ENCODE measurements at places on chromosomes 6 and 20.

DNA sequence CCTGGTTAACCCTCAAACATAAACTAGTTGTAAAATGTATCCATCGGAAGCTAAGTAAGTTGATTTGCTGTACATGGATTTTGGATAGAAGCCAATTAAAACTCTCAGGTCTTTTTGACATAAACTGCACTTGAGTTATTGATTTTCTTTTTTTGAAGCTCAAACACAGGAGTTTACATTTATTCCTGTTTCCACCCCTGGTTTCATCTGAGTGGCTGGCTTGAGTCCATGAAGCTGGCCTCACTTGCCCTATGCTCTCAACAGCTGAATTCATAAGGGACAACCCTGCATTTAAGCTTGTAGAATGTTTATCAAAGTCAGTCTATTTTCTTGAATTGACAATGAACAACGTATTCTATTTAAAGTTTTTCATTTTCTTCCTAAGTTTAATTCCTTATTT is 58.1 kb upstream of the PLEKHG1 start:
- H3K36me3 ChIP-seq, result no peaks in the 10 kb centered on the region
- H3K4me1 ChIP-seq, result no peaks in the 10 kb centered on the region
- DNase-seq, result no peak
- H3K27me3 ChIP-seq, result no peaks in the 10 kb centered on the region

GRCh38 chr6:45493761-45494160 is 116.0 kb upstream of the SUPT3H start:
- H3K36me3 ChIP-seq, result no peaks in the 10 kb centered on the region
- H3K4me1 ChIP-seq, result peaks cover 24% of the 10 kb centered on the region
- H3K4me3 ChIP-seq, result no peak overlapping the region
- no peak for DNase-seq
- no peaks in the 10 kb centered on the region for H3K27me3 ChIP-seq

GRCh38 chr20:5442101-5442500 is 125.3 kb upstream of the PROKR2 start:
- H3K4me1 ChIP-seq, result no peaks in the 10 kb centered on the region
- no peak overlapping the region for H3K4me3 ChIP-seq
- H3K27me3 ChIP-seq, result no peaks in the 10 kb centered on the region
- H3K27ac ChIP-seq, result no peak overlapping the region
- H3K36me3 ChIP-seq, result no peaks in the 10 kb centered on the region

DNA sequence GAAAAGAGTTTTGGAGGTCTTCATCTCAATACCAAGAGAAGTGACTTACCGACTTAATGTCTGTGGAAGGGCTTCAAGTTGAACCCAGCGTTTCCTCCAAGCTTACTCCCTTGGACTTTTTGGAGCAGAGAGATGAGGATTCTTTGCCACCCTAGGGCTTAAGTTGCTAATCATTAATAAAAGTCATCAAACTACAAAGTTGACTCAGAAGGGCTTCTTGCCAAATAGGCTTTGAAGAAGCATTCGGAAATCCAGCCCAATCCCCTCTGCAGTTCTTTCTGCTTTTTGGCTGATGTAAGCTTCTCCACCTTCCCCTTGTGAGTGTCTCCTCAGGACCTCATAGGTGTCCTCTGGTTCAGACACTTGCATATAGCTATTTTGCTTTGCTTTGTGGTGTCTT is at the start of gene SLC17A3:
TSS of gene SLC17A3 (minus strand) at position 126 of the 400 bp plus-strand sequence. CDS start 5,856 bp downstream, outside the sequence.
- H3K4me1 ChIP-seq, result no peaks in the 10 kb centered on the region
- no peak within 1 kb of the TSS for H3K4me3 ChIP-seq
- no peaks in the 10 kb centered on the region for H3K36me3 ChIP-seq
- H3K27me3 ChIP-seq, result no peaks in the 10 kb centered on the region

DNA sequence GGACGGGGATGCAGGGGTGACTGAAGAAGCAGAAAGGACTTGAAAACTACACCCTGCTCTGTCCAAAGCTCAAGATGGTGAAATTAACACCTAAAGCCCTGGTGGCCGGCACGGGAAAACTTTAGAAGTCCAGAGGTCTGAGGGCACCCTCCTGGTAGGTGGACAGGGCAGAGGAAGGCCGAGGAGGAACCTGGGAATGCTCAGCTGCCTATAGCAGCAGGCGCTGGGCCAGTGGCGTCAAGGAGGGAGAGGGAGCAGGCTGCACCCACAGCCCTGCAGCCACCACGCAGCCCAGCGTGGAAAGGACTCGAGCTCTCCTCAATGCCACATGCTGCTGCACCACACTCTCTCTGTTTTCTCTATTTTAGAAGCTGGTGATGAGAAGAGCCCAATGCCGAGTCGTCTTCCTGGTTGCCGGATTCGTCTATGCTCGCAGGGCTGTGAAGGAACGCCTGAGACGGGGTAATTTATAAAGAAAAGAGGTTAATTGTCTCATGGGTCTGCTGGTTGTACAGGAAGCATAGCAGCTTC is 248.3 kb upstream of the AFDN start:
- peaks cover under 1% of the 10 kb centered on the region for H3K4me1 ChIP-seq
- H3K36me3 ChIP-seq, result no peaks in the 10 kb centered on the region
- H3K27me3 ChIP-seq, result no peaks in the 10 kb centered on the region
- H3K27ac ChIP-seq, result no peak overlapping the region
- H3K4me3 ChIP-seq, result no peak overlapping the region

GRCh38 chr6:101545191-101545590 is 151.7 kb downstream of the GRIK2 start:
- H3K4me3 ChIP-seq, result no peak overlapping the region
- H3K27ac ChIP-seq, result no peak overlapping the region
- no peaks in the 10 kb centered on the region for H3K36me3 ChIP-seq
- H3K4me1 ChIP-seq, result no peaks in the 10 kb centered on the region

DNA sequence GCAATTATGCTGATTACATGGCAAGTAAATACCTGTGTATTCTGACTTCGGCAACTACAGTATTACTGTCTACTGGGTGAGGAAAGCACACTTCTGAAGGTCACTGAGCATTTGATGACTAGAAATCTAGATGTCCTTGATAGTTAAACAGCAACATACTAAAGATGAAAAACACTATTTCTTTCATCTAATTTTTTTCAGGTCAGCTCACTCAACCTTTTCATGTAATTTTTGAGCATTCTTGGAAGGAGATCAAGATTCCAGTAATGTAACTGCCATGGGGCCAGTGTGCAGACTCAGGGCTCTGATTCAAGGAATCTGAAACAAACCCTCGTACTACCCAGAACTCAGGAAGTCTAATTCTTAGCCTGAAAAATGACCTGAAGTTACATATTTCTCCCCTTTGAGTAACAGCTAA is 222.6 kb upstream of the TAB2 start:
- H3K36me3 ChIP-seq, result no peaks in the 10 kb centered on the region
- no peak overlapping the region for H3K4me3 ChIP-seq
- DNase-seq, result no peak
- H3K27ac ChIP-seq, result no peak overlapping the region

GRCh38 chr6:69791065-69791471 is 5.7 kb downstream of the LMBRD1 start:
- H3K36me3 ChIP-seq, result peaks cover 14% of the 10 kb centered on the region
- no peaks in the 10 kb centered on the region for H3K27me3 ChIP-seq
- H3K4me1 ChIP-seq, result peaks cover 14% of the 10 kb centered on the region
- no peak overlapping the region for H3K4me3 ChIP-seq
- no peak for DNase-seq
